Fibroblast of lung (primary cell): ENCODE measurements at places on chromosomes 6 and 20. TPM values are rescaled to one million over a fixed set of nuclear protein-coding genes. Genes with fewer than 3 reads are reported as not detected.

- H3K27ac ChIP-seq, result no peak overlapping the region
- no peak for DNase-seq
- H3K4me3 ChIP-seq, result no peak overlapping the region
- H3K36me3 ChIP-seq, result no peaks in the 10 kb centered on the region
Measured at GRCh38 chr6:33142501-33143070, 49.7 kb downstream of the COL11A2 start.

Gene MYL9
- total RNA-seq, result 9.2 and 25.4 TPM in 2 replicates

GRCh38 chr6:27426045-27426620 is 37.6 kb downstream of the ZNF391 start:
- H3K4me1 ChIP-seq, result no peaks in the 10 kb centered on the region
- no peak for DNase-seq
- H3K27me3 ChIP-seq, result no peaks in the 10 kb centered on the region
- H3K4me3 ChIP-seq, result no peak overlapping the region

Gene MUC22
- not detected in 2 replicates for total RNA-seq

Gene SLC22A3
- under 0.01 and 0.26 TPM in 2 replicates for total RNA-seq

DNA sequence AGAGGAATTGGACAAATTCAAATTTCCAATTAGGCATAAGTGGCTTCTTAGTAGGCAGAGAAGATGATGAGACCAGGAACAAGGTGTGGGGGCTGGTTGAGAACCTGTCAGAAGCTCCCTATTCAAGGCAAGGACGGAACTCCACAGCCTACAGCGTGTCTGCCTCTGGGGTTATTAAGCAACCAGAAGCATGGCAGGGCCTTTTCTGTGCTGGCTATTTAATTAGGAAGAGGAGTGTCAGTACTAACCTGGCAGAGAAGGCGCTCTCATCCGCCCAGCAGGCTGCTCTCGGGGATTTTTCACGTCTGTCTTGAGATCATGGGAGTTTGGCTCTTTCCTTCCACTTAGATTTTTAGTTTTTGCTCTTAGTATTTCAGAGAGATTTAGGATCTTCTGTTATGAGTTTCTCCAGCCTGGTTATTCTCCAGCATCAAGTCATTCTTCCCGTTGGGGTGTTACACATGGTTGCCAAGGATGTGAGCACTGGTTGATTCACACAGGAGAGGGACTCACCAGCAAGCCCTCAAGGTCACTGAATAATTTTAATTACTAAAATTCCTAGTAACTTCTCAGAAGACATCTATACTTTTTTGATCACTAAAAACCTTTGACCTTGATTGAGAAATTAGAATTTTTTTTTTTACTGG is 23.9 kb downstream of the ADTRP start:
- H3K4me1 ChIP-seq, result no peaks in the 10 kb centered on the region
- no peaks in the 10 kb centered on the region for H3K36me3 ChIP-seq
- H3K27me3 ChIP-seq, result no peaks in the 10 kb centered on the region
- H3K27ac ChIP-seq, result peak overlapping the region; percentile 7
- peak; percentile 65 for DNase-seq
- no peak overlapping the region for H3K4me3 ChIP-seq

DNA sequence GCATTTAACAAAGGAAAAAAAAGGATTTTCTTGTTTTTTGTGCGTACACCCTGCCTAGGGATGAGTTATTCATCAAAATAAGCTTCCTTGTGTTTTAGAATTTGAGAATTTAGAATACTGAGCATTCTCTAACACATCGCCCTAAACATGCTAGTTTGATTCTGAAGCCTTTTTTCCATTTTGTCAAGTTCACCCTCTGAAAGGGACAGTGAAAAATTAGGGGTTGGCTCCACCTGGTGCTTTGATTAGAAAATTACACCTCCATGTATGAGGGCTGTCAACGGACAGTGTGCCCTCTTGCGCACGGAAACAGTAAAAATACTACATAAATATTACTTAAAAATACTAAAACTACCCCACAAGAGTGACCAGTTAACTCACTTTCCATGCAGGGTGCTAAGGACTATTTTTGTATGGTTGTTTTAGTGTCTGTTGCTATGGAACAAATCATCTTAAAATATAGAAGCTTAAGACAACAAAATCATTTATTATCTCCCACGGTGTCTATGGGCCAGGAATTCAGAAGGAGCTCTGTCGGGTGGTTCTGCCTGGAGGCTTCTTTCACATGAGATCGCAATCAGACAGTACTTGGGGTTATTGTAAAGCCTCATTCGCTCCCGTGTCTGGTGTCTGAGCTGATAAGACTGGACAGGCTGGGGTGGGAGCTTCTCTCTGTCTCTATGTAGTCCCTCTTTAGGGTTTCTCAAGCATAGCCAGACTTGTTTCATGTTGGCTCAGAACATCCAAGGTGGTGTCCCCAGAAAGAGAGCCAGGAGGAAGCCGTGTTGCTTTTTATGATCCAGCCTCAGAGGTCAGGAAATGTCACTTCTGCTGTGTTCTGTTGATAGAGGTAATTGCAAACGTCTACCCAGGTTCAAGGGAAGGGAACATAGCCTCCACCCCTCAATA is 41.1 kb upstream of the TMEM170B start:
- H3K36me3 ChIP-seq, result no peaks in the 10 kb centered on the region
- H3K27me3 ChIP-seq, result no peaks in the 10 kb centered on the region
- peak; percentile 90 for DNase-seq
- H3K4me3 ChIP-seq, result no peak overlapping the region
- no peaks in the 10 kb centered on the region for H3K4me1 ChIP-seq

DNA sequence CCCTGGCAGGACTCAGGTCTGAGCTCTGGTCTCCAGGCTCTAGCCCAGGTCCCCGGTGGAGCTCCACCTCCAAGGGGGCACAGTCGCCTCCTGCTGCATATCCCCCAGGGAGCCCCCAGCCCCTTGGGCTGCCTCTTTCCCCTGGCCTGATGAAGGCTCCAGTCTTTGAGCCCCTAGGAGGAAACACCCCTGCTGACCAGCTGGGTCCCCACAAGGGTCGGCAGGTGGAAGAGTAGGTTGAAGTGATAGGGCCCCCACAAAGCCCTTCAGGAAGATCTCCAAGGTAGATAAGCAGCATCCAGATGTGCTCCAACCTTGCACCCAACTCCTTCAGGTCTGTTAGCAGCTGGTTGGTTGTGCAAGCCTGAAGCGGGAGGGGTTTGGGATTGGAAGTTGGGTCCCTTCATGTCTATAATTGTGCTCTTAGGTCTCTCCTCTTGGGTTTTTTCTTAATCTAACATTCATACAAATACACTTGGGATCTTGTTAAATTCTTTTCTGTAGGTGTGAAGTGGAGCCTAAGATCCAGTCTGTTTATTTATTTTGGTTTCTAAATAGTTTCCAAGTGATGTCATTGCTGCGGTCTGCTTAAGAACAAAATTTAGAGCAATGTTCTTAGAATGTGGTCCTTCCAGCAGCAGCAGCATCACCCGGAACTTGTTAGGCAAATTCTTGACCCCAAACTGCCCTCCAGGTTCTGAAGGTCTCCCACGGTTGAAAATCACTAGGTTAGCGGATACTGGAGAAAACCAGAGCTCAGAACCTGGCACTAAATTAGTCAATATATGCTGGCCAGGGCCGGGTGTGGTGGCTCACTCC is 5.1 kb downstream of the UBE2C start:
- no peak overlapping the region for H3K4me3 ChIP-seq
- H3K27me3 ChIP-seq, result no peaks in the 10 kb centered on the region
- H3K27ac ChIP-seq, result peak overlapping the region; percentile 46
- DNase-seq, result peak; percentile 85

- no peaks in the 10 kb centered on the region for H3K36me3 ChIP-seq
- no peaks in the 10 kb centered on the region for H3K27me3 ChIP-seq
- no peak overlapping the region for H3K27ac ChIP-seq
Measured at GRCh38 chr6:7488494-7488893, 53.0 kb upstream of the DSP start.

DNA sequence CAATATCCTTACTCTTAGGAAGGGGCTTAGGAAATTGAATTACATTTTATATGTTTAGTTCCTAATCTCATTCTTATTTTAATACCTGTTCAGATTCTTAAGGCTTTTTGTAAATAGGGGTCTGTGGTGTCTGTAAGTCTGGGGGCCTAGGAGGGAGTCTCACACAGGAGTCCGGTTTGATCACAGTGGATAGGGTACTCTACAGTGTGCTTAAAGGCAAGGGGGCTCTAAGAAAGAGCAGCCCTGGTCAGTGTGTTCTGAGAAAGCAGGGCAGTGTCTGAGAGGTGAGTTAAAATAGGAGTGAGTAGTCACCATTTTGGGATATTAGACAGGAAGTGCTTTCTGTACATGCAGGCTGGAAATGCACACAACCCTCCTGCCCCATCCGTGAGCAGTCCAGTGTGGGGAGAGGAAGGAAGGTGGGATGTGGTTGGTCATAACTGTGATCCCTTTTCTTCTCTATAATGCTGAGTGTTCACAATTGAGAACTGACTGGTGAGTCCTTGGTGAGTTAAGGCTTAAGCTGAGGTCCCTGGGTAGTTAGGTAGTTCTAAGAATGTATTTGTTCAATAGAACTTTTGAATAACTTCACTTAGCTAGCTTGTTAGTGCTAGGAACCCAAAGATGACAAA is 50.0 kb downstream of the CDKAL1 start:
- no peak overlapping the region for H3K27ac ChIP-seq
- DNase-seq, result no peak
- no peak overlapping the region for H3K4me3 ChIP-seq
- no peaks in the 10 kb centered on the region for H3K4me1 ChIP-seq
- no peaks in the 10 kb centered on the region for H3K36me3 ChIP-seq

DNA sequence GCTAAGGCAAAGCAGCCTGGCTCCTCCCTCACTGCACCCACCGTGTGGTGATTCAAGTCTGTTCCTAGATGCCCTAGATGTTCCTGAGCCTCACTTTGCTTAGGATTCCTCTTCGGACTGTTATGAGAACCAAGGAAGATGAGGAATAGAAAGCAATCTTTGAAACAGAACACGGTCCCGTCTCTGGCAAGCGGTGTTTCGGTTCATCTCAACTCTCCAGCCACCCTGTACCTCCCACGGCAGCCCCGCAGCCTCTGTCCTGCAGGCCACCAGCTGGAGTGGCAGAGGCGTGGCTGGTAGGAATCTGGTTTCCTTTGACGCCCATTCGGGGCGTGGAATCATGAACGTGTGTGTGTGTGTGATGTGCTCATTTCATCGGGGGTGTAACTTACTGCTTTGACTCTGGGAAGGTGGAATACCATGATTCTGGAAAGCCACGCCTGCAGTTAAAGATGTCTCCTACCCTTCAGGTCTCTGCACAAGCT is 21.3 kb downstream of the PDE10A start:
- H3K4me1 ChIP-seq, result no peaks in the 10 kb centered on the region
- no peak for DNase-seq
- no peaks in the 10 kb centered on the region for H3K36me3 ChIP-seq
- no peak overlapping the region for H3K27ac ChIP-seq

DNA sequence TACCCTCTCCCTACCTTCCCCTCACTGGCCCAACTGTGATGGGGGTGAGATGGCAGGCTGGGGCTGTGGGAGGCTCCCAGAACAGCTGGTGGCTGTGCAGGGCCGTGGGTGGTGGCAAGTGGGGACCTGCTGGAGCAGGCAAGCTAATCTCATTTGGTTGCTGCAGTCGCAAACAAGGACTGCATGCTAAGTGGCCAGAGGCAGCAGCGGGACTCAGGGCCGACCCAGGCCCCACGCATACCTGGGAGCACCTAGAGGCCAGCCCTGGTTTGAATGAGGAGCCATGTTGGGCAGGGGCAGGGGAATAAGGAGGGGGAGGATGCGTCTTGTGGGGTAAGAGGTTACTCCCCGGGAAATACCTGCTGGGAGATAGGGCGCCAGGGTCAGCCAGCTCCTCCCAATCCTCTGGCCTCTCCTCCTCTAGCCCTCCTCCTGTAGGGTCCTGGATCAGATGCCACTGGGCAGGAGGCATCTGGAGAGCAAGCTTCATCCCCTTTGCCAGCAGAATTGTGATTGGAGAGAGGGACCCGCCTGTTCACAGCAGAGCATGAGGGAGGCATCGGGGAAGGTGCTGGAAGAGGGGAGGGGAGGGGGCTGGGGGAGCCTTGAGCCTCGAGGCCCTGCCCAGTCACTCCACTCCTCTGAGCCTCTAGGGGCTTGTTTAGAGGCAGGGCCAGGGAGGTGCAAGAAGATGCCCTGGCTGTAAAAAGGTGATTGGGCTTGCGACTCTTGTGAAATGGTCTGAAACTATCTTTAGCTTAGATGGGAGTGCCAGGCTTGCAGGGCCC is 24.3 kb upstream of the CDH22 start:
- DNase-seq, result no peak
- H3K4me1 ChIP-seq, result no peaks in the 10 kb centered on the region
- H3K27me3 ChIP-seq, result peaks cover 25% of the 10 kb centered on the region
- H3K27ac ChIP-seq, result no peak overlapping the region
- H3K4me3 ChIP-seq, result no peak overlapping the region

DNA sequence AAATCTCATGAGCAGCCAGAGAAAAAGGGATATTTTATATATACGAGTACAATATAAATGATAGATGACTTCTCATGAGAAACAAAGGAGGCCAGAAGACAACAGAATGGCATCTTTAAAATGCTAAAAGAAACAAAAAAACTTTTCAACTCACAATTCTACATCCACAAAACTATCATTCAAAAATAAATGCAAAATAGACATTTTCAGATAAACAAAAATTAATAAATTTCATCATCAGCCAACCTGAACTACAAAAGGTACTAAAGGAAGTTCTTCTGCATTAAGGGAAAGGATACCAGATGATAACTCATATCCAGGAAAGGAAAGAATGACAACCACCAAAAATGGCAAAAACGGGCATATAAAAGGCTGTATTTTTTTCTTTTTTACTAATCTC is 27.9 kb upstream of the ANKRD60 start:
- DNase-seq, result no peak
- H3K27ac ChIP-seq, result no peak overlapping the region
- H3K27me3 ChIP-seq, result no peaks in the 10 kb centered on the region
- no peak overlapping the region for H3K4me3 ChIP-seq
- peaks cover 6% of the 10 kb centered on the region for H3K4me1 ChIP-seq

Gene PTCHD4
- 4.4 and 5.8 TPM in 2 replicates for total RNA-seq

- peak overlapping the region; percentile 85 for H3K27ac ChIP-seq
- no peaks in the 10 kb centered on the region for H3K27me3 ChIP-seq
- peaks cover 5% of the 10 kb centered on the region for H3K4me1 ChIP-seq
- H3K36me3 ChIP-seq, result peaks cover 4% of the 10 kb centered on the region
- H3K4me3 ChIP-seq, result peak overlapping the region; percentile 73
- peak; percentile 50 for DNase-seq
Measured at GRCh38 chr6:154509421-154510143, 903 bp downstream of the CNKSR3 start.

DNA sequence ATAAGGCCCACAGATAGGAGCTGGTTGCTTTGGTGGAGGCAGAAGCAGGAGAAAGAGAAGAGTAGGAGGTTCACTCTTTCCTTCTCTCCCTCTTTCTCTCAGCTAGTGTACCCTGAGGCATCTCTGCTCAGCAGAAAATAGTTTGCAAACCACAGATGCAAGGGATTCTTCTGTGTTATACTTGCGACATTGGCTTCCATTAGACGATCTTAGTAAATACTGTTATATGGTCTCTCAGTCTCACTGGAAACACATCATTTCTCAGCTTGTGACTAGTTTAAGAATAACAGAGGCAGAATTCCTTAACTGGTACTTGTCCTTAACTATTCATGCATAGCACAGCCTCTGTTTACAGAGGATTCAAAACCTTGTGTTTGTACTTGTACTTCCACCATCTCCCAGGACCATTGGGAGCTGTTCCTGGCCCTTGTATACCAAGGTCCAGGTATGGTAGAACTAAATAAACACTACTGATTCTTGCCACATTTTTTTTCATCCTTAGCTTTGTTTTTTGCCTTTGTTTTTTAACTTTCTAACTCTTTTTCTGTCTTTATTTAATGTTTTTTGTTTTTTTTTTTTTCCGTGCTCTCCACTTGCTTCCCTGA is 218.2 kb downstream of the OTOR start:
- no peaks in the 10 kb centered on the region for H3K27me3 ChIP-seq
- no peak overlapping the region for H3K27ac ChIP-seq
- no peaks in the 10 kb centered on the region for H3K4me1 ChIP-seq
- H3K36me3 ChIP-seq, result no peaks in the 10 kb centered on the region
- DNase-seq, result no peak
